ENCODE measurements at places on chromosomes 7 and 10. TPM values are rescaled to one million over a fixed set of nuclear protein-coding genes. Genes with fewer than 3 reads are reported as not detected.

CALCR gene
- not detected for total RNA-seq

RSPH10B2 gene
- 0.11 TPM for total RNA-seq

PCGF6 gene
- total RNA-seq = 20.9 TPM

SLC26A5 gene
- total RNA-seq = not detected

PON3 gene
- total RNA-seq = not detected

TAS2R5 gene
- not detected for total RNA-seq

ZNF282 gene
- total RNA-seq = 42.9 TPM

EBLN1 gene
- total RNA-seq = not detected

OPALIN gene
- not detected for total RNA-seq

CNPY4 gene
- total RNA-seq = 20.6 TPM

TAS2R41 gene
- total RNA-seq = not detected

STEAP1B gene
- total RNA-seq = 35.9 TPM

CYP2C8 gene
- not detected for total RNA-seq

SPDYE16 gene
- total RNA-seq = 0.08 TPM

ANXA11 gene
- 160 TPM for total RNA-seq

FFAR4 gene
- total RNA-seq = 0.08 TPM

FBXL15 gene
- total RNA-seq = 25.4 TPM

MLLT10 gene
- total RNA-seq = 48.1 TPM

SRRM3 gene
- 4.2 TPM for total RNA-seq

LRIT1 gene
- not detected for total RNA-seq

ADK gene
- 30.7 TPM for total RNA-seq

PNLIPRP3 gene
- 0.03 TPM for total RNA-seq

SFTPA1 gene
- not detected for total RNA-seq

TET1 gene
- 1.3 TPM for total RNA-seq

PCDH15 gene
- 0.68 TPM for total RNA-seq

RHBDD2 gene
- total RNA-seq = 31.8 TPM

OR2A12 gene
- total RNA-seq = not detected

NPC1L1 gene
- total RNA-seq = 0.03 TPM

SUN3 gene
- 1.2 TPM for total RNA-seq

Measured in A375 (cell line).